Pericardium fibroblast (primary cell): ENCODE measurements at places on chromosomes 2 and 18. TPM values are rescaled to one million over a fixed set of nuclear protein-coding genes. Genes with fewer than 3 reads are reported as not detected.

Gene REG3A
- total RNA-seq, result not detected in 2 replicates

Gene CFC1
- not detected in 2 replicates for total RNA-seq

Gene GCG
- not detected in 2 replicates for total RNA-seq

Gene TPO
- total RNA-seq, result not detected in 2 replicates

Gene PSD4
- 0.58 and 0.85 TPM in 2 replicates for total RNA-seq

Gene C2orf15
- not detected in 2 replicates for total RNA-seq

Gene ARMC9
- total RNA-seq, result 21.1 and 28.0 TPM in 2 replicates

Gene CCT7
- total RNA-seq, result 192 and 241 TPM in 2 replicates

Gene DHRS9
- 51.2 TPM in 1 of 2 replicates, not detected in the other for total RNA-seq

Gene TNP1
- total RNA-seq, result not detected in 2 replicates

Gene TMEM178A
- 1.2 and 2.2 TPM in 2 replicates for total RNA-seq

Gene GDF7
- total RNA-seq, result 0.09 and 0.12 TPM in 2 replicates

Gene ATRAID
- total RNA-seq, result 170 and 171 TPM in 2 replicates

Gene GNAL
- total RNA-seq, result 0.35 and 1.3 TPM in 2 replicates

Gene GTF2A1L
- 1.2 and 3.0 TPM in 2 replicates for total RNA-seq

Gene AQP12A
- not detected in 2 replicates for total RNA-seq

Gene CD226
- 0.09 and 0.82 TPM in 2 replicates for total RNA-seq

Gene TACR1
- total RNA-seq, result under 0.01 and 0.82 TPM in 2 replicates

Gene CDKL4
- 0.58 TPM in 1 of 2 replicates, not detected in the other for total RNA-seq

Gene ABCG5
- total RNA-seq, result 0.17 TPM in 1 of 2 replicates, not detected in the other

Gene LYPD6B
- 0.47 TPM in 1 of 2 replicates, not detected in the other for total RNA-seq

Gene DOK6
- 0.94 and 2.8 TPM in 2 replicates for total RNA-seq

Gene ASXL3
- under 0.01 and 0.34 TPM in 2 replicates for total RNA-seq

Gene TYMS
- total RNA-seq, result 3.2 and 6.6 TPM in 2 replicates

Gene MYOM1
- total RNA-seq, result 1.4 and 3.0 TPM in 2 replicates

Gene SRD5A2
- total RNA-seq, result not detected in 2 replicates

Gene LRRTM4
- not detected in 2 replicates for total RNA-seq

Gene ACSL3
- 48.1 and 99.5 TPM in 2 replicates for total RNA-seq

Gene CNGA3
- not detected in 2 replicates for total RNA-seq
